ENCODE measurements at places on chromosomes 11 and 22.

- DNase-seq = no peak
These were observed 358.4 kb downstream of the BUD13 start for GRCh38 chr11:116414357-116414880.

- no peak for DNase-seq
These were observed 123.8 kb upstream of the NTM start for GRCh38 chr11:131246663-131247062.

DNA sequence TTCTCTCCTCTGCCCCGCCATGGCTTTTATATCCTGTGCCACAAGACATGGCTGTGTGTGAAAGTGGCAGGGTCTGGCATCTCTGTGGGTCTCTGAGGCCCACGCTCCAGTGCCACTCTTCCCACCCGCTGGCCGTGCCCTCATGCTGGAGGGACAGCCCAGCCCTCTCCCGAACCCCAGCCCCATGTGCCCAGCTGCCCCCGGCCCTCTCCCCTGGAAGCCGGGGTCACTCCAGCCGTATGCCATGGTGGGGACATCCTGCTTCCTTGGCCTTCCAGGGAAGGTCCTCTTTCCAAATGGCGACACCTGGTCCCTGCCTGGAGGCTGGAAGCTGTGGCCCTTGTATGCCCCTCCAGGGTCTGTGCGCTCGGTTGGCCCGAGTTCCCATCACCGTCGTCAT, 63.3 kb upstream of the PPP6R3 start:
- DNase-seq = no peak

- no peak for DNase-seq
These were observed 42.8 kb upstream of the CCND1 start for GRCh38 chr11:69598147-69598546.

DNA sequence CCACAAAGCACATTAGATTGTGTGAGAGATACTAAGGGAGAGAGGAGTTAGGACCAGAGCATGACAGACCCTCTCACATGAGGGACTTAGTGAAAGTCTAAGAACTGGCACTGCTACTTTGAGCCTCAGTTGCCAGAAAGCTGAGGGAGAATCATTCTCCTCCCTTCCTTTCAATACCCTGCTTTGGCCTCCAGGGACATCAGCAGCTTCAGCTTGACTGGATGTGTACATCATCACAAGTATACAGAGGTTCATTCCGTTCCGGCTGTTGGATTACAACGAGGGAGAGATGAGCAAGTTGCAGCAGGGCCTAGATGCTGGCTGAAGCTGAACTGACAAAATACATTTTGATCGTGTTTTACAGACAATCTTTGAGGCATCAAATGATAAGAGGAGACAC, 15.7 kb upstream of the ANO5 start:
- DNase-seq = no peak

- no peak for DNase-seq
These were observed 3.9 kb downstream of the GSTT4 start for GRCh38 chr22:24001314-24001713.

DNA sequence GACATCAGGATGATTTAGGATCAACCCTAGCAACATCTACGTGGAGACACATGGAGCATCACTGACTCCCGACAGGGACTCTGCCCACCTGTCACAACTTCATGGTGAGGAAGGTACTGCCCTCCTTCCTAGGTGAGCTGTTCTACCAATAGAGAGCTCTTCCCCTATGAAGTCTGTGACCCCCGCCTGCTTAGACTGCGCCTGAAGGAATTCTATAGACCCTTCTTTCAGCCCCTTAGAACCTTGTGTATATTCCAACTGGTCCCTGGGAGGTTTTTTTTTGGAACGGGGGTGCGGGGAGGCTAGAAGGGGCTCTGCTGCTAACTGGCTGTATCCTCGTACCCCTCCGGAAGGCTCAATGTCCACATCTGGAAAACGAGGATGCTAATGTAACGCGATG, 566 bp downstream of the INTS4 start:
- DNase-seq = no peak

GRCh38 chr22:43635101-43635500, 177.0 kb downstream of the EFCAB6 start:
- DNase-seq = no peak

DNA sequence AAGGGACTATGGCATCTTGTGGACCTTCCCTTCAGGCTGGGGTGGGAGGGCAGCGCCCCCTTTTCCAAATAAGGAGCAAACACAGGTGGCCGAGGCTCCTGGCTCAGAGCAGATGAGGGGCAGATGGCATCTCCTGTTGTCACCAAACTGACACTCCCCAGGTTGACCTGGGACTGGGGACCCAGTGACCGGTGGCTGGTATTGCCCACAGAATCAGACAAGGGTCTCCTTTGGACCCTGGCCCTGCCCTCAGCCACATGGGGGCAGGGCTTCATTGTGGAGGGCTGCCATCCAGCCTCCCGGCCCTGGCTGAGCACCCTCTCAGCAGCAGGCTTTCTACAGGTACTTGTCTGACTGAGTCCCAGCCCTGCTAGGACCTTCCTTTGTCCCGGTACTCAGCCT, 842 bp upstream of the SIGIRR start:
- no peak for DNase-seq

- no peak for DNase-seq
These were observed 971.8 kb upstream of the TENM4 start for GRCh38 chr11:80412604-80413003.

DNA sequence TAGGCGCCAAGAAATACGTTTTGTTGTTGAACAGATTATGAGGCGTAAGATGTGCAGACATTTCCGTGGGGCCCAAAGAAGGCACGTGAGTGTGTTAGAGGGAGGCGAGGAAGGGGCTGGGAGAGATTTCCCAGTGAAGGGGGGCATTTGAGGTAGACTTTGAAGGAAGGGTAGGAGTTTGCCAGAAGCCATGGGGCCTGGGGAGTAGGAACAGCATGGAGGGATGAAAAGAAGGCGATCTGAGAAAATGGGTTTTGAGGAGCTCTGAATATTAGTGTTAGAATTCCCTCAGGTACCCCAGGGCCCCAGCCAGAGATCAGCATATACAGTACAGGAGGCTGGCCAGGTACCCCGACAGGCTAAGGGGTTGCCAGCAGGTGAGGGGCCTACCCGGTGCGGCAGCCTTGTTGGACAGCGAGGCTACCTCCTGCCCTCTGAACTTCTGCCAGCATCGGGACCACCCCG, 414 bp upstream of the MIEF1 start:
- DNase-seq = no peak

DNA sequence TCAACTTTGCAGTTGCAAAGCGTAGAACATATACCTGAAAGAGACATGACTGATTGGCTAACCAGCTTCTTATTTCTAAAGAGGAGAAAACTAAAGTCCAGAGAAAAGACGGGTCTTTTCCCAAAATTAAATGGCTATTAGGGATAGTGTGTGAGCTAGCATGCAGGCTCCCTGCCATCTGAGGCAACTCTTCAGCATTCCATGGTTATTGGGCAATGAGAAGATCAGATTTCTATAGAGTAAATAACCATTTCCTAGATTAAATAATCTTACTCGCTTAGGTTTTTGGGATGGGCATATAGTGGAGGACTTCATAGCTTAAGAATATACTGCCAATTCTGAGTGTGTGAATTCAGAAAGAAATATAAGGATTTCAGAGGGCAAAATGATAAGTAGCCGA, 95.0 kb downstream of the PDHX start:
- DNase-seq = no peak

DNA sequence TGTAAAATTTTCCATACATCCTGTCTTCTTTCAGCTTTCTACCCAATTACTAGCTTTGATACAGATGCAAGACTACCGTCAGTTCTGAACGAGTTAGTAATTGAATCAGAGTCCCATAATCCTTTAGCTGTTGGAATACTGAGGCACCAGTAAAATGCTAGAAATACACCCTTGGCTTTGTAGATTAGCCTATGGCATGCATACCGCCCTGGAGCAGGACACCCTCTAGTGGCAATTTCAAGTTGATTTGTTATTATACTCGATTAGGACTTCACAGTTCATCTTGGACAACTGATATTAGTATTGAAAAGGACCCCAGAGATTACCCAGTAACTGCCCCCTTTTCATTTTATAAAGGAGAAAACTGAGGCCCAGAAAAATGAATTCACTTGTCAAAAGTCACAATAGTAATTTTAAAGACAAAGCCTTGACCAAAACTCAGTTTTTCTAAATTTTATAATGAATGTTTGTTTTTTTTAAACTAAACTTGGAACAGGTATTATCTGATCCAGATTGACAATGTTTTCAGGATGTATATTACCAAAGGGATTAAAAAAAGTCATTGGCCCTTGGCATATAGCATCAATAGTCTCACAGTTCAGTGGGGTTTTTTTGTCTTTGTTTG, 72.6 kb downstream of the HIPK3 start:
- DNase-seq = no peak

GRCh38 chr11:111402411-111402810, 23.3 kb upstream of the POU2AF1 start:
- no peak for DNase-seq

- no peak for DNase-seq
These were observed 579 bp upstream of the SLC5A4 start for GRCh38 chr22:32255726-32256125.

GRCh38 chr22:11613898-11614755, 3913.9 kb upstream of the OR11H1 start:
- DNase-seq = no peak

DNA sequence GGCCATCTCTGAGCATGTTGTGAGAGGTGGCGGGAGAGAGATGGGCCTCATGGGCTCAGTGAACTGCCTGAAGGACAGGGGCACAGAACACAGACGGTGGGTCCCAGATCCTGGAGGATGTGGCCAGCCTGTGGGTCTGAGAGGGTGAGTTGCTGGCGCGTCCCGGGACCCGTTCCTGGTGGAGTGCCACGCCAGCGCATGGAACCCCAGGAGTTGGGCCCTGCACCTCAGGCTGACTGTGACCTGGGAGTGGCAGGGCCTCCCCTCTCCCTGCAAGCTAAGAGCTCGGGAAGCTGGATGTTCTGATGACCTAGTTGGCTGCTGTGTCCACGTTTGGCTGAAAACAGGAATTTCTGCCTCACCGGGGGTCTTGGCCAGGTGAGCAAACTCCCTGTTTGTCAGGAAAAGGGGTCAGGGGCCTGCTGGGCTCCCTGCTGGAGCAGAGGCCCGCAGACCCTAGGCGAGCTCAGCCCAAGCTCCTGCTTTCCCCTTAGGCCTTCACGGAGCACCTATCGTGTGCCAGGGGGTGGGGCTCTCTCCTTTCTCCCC, 15.0 kb downstream of the LRRC32 start:
- DNase-seq = peak; percentile 49

DNA sequence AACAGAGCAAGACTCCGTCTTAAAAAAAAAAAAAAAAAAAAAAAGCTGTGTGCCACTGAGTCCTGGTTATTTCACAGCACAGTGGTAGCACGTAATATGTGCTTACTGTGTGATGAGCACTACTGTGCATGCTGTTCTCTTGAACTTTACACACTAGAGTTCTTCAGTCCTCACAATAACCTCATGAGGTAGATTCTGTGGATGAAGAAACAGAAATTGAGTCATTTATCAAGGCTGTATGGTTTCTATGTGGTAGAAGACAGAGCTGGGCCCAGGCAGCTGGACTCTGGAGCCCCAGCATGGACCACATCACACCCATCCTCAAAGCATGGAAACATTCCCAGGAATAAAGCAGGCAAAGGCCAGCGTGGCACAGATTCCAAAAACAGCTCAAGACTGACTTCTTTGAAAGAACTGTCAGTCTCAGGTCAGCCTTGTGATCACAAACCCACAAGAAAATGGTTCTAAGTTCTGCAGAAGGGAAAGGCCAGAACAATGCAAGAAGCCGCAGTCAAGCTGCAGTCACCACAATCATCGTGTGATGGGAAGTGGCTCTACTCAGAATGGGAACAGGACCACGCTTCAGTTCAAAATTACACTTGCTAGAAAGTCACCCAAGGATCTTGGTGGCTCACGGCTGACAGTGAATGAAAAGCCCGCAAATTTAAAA, 49.5 kb downstream of the MICAL3 start:
- no peak for DNase-seq

DNA sequence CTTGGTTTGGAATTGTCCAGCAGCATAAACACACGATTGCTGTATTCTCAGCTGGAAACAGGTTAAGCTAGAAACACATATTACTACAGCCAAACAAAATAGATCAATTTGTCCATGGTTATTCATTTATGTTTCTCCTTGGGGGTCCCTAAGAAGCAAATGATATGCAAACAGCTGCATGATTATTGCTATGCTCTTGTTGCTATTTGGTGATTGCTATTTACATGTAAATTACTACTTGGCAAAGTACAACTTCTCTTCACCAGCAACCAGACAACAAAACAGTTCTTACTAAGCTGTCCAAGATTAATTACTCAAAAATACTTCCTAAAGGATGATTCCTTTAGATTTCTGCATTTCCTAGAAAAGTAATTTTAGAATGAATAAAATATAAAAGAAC, 567.9 kb upstream of the ARHGAP42 start:
- DNase-seq = no peak

DNA sequence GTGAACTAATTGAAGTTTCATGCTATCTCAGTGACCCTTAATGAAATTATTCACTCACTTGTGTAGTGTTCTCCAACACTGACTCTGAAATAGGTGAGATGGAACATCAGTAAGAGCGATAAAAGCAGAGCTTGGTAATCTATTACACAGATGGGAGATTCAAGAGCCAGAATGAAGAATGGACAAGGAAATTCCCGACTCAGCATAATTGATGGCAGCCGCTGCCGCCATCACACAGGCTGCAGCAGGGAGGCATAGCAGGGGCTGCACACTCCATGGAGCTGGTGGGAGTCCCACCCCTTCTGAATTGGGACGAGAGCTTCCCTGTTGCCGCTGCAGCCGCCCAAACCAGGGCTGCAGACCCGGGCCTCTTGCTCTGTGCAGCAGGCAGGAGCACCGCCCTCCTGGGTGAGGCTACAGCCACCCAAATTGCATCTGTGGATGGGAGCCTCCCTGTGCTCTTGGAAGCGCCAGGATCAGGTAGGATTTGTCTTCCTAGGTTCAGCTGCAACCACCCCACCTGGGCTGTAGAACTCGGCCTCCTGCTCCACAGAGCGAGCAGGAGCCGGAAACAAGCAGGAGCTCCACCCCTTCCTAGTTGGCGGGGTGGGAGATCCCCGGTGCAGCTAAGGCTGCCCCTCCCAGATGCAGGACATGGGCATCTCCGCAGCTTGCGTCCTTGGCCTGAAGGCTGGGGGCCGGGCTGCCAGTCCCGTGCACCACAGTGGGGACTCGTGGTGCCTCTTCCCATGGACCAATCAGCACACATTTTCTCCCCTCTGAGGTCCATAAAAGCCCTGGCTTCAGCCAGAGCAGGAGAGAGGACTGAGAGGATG, 535.1 kb upstream of the LUZP2 start:
- no peak for DNase-seq

DNA sequence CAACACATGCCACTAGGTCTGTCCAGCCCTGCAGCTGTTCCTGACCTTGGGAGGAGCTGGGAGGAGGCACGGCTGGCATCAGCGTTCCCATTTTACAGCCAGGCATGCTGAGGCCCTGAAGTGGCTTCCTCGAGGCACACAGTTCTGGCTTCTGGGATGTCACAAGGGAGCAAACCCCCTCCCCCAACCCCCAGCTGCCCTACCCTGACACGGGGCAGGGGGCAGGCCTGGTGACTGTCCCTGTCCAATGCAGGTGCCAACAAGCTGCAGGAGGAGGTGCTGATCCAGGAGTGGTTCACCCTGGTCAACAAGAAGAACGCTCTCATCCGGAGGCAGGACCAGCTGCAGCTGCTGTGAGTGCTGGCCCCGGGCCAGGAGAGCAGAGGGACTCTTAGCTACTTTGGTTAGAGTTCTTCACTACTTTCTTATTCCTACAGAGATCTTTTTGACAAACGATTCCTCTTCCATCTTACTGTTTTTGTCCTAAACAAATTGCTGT, 5.3 kb downstream of the KCNK7 start:
- no peak for DNase-seq

- no peak for DNase-seq
These were observed 139.5 kb upstream of the TTC12 start for GRCh38 chr11:113174882-113175281.

Data from breast epithelium (tissue), 4 donors.